Activated CD4-positive, alpha-beta T cell treated with anti-CD3 and anti-CD28 coated beads for 24 hours (primary cell): ENCODE measurements at places on chromosomes 6 and 20.

GRCh38 chr20:45115386-45115774 is 406 bp upstream of the WFDC5 start:
- no peak for DNase-seq

GRCh38 chr20:4026093-4026601 is 10.8 kb upstream of the RNF24 start:
- DNase-seq, result no peak

DNA sequence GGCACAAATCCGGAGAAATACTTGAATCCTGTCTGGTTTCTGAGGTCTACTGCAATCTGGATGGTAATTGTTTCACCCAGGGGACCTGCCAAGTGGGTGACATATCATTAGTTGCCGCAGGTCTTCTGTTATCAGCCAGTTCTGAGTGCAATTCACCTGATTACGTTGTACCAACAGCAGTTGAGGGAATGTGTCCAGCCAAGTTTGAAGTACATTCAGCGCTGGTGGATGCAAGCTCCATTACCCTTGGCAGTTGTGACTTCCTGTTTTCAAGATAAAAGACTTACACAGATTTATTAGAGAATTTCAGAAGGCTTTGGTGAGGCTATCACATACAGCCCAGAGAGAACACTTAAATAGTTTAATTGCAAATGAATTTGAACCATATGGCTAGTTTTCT is 42.8 kb downstream of the FNDC1 start:
- no peak for DNase-seq

DNA sequence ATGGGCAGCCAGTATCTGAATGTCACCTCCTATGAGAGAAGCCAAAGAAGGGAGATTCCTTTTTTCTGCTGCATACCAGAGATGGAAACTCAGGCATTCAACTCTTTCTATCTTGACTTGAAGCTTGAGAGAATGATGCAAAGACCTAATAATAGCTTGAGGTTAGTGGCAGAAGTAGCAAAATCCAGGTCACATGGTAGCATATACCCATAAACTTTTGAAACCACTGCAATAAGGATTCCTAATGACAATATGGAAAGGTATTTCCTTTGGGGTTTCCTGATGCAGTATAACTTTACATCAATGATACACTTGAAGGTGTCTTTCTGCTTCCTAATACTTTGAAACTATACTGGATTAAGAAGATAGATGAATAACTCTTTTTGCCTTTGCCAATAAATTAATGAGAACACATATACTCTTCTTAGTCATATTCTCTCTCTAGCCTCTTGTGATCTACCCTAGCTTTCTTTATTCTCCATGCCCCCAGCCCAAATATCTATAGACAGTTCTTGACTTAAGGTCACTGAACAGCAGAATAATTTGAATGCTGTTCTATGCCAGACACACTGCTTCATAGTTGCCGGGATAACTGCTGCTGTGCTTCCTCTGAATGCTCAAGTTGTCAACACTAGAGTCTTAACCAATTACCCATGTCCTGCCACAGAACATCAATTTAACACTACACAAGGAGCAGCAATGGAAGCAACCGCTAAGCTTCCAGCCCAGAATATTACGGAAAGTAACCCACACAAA is 155.5 kb upstream of the SIM1 start:
- DNase-seq, result no peak

DNA sequence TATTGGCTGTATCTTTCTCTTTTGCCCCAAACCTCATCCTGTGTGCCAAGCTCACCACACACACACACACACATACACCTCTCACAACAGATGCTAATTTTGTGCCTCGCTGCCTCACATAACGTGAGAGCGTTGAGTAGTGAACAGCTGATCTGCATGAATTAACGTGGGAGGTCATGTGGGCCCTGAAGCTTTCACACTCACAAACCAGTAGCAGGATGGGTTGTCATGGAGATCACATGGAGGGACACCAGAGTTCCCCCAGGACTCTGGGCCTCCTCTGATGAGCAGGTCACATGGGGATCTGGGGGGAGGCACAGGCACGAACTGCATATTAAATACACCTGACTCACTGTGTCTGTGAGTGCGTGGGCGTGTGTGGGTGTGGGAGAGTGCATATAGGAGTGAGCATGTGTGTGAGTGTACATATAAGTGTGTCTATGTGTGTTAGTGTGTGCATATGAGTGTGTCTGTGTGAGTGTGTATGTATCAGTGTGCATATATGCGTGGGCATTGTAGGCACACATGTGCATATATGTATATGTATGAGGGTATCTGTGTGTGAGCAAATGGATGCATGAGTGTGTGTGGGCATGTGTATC is 62.7 kb upstream of the SULF2 start:
- DNase-seq, result no peak

- no peak for DNase-seq
Observed at GRCh38 chr6:97095311-97095850, 170.9 kb downstream of the KLHL32 start.

- DNase-seq, result no peak
Observed at GRCh38 chr20:22974354-22974753, 60.8 kb upstream of the SSTR4 start.

- no peak for DNase-seq
Observed at GRCh38 chr20:9068841-9069663, at the start of gene PLCB4. Gene PLCB4, plus strand, starts transcription at chr20:9069087. Its CDS starts 238,728 bp downstream, at chr20:9307815.

DNA sequence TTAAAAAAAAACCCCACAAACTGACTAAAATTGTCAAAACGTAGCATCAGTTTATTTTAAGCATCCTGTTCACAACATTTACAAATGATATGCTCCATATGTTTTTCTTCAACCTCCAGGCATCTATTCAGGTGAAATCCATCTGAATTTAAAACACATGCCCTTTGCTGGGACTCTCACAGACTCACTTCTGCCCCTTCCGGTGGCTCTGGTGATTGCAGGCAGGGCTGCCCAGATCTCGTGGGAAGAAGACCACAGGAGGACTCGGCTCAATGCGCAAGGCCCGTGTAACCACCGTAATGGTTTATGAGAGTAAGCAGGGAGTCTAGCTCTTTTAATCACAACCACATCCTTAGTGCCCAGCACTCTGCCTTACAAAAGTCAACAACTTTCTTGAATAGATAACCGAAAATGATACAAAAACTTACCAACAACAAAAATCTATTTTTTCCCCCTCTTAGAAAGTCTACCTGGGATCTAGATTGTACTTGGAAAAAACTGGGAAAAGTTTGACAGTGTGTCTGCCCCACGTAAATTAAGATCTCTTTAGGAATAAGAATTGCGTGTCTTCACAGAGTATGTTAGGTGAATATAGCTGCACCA is 139.1 kb downstream of the KIF16B start:
- peak; percentile 36 for DNase-seq

DNA sequence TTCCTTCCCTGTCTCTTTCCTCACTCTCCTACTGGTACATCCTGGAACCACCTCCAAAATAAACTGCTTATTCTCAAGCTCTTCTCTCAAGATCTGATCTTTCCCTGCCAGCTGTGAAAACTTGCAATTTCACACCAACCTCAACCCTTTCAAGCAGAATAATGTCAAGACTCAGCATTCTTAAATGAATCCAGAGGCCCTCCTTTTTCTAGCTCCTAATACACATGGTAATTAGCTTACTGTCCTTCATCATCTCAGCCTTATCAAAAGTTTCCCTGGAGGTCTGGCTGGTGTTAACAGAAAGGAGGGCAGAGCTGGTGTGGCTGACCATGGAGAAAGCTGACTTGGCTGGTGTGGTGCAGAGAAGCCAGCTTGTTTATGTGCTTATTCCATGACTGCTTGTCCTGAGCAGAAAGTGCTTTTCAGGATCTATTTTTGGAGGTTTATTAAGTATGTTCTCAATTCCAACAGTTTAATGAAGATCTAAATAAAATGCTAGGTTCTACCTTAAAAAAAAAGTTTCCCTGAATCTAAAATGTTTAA is 50.5 kb downstream of the CFAP61 start:
- no peak for DNase-seq

GRCh38 chr20:1240549-1240948 is 14.7 kb downstream of the RAD21L1 start:
- DNase-seq, result no peak

DNA sequence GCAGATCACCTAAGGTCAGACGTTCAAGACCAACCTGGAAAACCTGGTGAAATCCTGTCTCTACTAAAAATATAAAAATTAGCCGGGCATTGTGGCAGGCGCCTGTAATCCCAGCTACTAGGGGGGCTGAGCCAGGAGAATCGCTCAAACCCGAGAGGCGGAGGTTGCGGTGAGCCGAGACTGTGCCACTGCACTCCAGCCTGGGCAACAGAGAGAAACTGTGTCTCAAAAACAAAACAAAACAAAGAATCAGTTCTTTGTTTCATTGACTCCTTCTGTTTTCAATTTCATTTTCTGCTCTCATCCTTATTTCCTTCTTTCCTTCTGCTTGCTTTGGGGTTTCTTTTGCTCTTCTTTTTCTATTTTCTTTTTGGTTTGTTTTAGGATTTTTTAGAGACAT is 8.9 kb upstream of the TMEM14C start:
- DNase-seq, result no peak

GRCh38 chr20:53513168-53513488 is 80.5 kb downstream of the ZNF217 start:
- no peak for DNase-seq

GRCh38 chr20:35490736-35491181 is 35.4 kb downstream of the CEP250 start:
- DNase-seq, result peak; percentile 32

GRCh38 chr6:3957321-3957720 is 108.1 kb downstream of the FAM50B start:
- no peak for DNase-seq

DNA sequence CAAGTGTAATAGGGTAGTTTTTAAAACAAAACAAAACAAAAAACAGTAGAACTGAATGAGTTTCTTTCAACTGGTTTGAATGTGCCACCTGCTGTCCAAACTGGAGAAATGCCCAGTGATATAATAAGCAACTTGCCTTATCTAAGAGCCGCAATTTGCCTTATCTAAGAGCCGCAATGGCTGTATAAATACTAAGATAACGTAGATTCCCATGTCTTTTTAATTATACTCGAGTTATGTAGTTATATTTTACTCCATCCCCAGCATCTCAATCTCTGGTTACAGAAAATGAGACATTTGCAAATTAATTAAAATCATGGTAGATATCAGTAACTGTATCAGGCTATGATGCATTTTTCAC is 67.2 kb downstream of the RPP40 start:
- no peak for DNase-seq

- DNase-seq, result no peak
Observed at GRCh38 chr20:56606174-56606945, 22.7 kb upstream of the TFAP2C start.

DNA sequence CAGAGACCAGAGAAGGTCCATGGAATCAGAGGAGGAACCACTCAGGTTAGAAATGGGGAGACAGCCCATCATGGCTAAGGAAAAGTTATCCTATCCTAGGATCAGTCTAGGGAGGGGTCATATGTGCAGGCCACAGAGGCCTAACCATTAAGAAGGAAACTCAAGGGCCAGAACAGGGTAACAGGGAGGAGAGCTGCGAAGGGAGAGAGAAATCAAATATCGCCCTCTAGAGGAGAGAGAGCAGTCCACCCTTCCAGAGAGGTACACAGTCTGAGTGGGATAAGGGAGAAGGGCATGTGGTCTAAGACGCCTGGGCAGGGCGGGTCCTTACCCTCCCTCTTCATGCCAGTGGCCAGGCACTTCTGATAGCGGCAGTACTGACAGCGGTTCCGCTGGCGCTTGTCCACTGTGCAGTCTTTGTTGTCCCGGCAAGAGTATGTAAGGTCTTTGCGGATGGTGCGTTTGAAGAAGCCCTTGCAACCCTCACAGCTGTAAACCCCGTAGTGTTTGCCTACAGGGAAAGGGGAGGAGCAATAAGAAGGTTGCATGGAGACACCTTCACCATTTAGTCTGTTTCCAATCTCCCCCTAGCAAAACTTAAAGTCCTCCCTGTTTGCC is 2.9 kb downstream of the RXRB start:
- DNase-seq, result no peak

GRCh38 chr20:49845060-49845459 is 32.4 kb downstream of the SLC9A8 start:
- no peak for DNase-seq

DNA sequence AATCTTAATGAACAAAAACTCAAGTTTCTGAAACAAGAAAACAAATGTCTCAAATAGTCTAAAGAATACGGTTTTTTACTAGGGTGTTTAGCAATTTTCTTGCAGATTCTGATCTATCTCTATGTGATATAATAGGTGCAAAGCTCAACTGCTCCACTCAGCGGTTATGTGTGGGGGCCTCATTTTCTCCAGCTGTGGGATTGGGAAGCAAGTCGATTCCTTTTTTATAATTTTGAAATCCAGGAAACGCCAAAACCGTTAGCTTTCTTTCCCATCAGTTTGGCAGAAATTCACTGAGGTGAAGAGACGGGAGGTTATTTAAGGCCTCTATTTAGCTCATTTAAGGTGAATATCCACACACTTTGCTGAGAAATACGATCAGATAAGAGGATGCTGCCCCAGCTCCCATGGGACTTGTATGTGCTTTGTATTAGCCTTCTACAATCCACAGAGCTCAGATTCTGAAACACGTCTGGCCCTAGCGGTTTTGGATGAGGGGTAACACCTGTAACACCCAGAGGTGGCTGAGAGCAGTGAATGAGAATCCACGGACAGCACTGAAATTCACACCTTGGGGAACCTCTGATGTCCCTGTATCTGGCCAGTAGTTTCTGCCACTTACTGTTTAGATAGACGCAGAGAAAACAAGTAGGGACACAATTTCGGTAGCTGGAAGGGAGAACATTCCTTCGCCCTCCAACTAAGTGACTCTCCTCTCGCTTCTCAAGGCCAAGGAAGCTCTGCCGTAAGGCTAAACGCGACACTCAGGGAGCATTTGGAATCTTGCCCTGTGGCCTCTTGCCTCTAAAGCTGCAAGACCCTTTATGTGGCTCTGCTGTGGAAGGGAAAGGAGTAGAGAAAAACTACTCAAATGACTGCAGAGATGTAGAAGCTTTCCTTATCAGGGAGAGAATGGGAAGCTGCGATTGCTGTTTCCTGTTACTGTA is 6.5 kb upstream of the BCAS4 start:
- no peak for DNase-seq

- no peak for DNase-seq
Observed at GRCh38 chr6:31538805-31539400, 2.9 kb downstream of the DDX39B start.

- DNase-seq, result no peak
Observed at GRCh38 chr6:37988696-37989095, 169.2 kb downstream of the ZFAND3 start.

GRCh38 chr6:33693186-33694105 is 18.1 kb downstream of the UQCC2 start:
- no peak for DNase-seq

DNA sequence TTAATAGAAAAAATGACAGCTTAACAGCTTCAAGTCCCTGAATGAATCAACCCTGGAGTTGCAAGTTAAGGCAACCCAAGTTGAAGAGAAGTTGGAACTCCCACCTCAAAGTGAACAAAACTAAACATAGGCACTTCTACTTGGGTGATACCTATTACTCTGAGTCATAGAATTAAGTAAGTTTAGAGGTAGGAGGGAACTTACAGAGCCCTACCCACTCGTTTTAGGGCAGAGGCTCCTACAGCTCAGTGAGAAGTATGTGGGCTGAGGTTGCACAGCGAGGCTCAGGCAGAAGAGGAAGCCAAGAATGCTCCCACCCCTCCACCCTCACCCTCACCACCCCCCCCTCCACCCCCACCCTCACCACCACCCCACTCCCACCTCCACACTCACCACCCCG is 42.2 kb downstream of the NFATC2 start:
- peak; percentile 27 for DNase-seq

- DNase-seq, result no peak
Observed at GRCh38 chr6:107458672-107459282, 587 bp downstream of the PDSS2 start.
